DMS153 (cell line): ENCODE measurements at places on chromosomes 5 and 9.

DNA sequence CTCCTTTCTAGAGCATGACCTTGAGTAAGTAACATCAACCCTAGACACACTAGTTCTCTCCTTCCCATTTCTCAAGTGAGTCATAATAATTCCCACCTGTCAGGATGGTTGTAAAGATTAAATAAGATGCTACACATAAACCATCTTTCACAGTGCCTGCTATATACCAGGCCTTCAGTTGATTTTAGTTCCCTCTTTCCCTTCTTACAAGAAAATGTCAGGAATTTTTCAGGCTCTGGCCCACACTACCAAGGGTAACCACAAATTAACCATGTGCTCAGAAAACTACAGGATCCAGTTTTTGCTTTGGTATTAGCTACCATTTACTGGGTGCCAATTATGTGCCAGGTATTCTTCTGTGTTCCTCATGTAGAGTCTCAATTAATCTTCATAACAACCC, 42.7 kb upstream of the RARS1 start:
- DNase-seq = no peak

- no peak for DNase-seq
Observed at GRCh38 chr9:85156652-85157051, 487.1 kb downstream of the NTRK2 start.

DNA sequence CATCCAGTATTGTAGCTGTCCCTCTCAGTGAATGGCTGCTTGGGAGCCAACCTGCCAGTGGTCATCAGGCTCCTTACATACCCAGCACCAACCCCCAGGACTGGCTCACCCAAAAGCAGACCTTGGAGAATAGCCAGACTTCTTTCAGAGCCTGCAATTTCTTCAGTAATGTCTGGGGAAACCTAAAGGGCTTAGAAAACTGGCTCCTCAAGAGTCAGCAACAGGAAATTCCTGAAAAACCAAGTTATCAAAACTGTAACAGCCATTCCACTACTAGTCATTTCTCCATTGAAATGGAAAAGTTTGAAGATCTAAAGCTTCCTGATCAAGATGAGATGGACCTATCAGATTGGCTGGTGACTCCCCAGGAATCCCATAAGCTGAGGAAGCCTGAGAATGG, 12.3 kb upstream of the STING1 start:
- DNase-seq = no peak

- no peak for DNase-seq
Observed at GRCh38 chr9:116635908-116636307, 51.2 kb upstream of the TRIM32 start.
